ENCODE measurements at places on chromosomes 13 and 19. TPM values are rescaled to one million over a fixed set of nuclear protein-coding genes. Genes with fewer than 3 reads are reported as not detected.

The AXL gene
- 82.6 TPM for polyA plus RNA-seq

The SRRM5 gene
- polyA plus RNA-seq: 0.19 TPM

The RFPL4A gene
- polyA plus RNA-seq: 0.06 TPM

The ZNF805 gene
- 2.5 TPM for polyA plus RNA-seq

The NOP53 gene
- 198 TPM for polyA plus RNA-seq

The FUT2 gene
- not detected for polyA plus RNA-seq

The FSD1 gene
- polyA plus RNA-seq: 49.0 TPM

The IL17D gene
- polyA plus RNA-seq: 2.3 TPM

The CEACAM7 gene
- polyA plus RNA-seq: not detected

The PTH2 gene
- not detected for polyA plus RNA-seq

The ZNF723 gene
- not detected for polyA plus RNA-seq

The MAB21L1 gene
- 44.8 TPM for polyA plus RNA-seq

The STK11 gene
- 55.5 TPM for polyA plus RNA-seq

The KLK6 gene
- polyA plus RNA-seq: not detected

The GDF15 gene
- 129 TPM for polyA plus RNA-seq

The ICAM3 gene
- polyA plus RNA-seq: 12.6 TPM
